SK-N-MC (cell line): ENCODE measurements at places on chromosomes 16 and 17.

DNA sequence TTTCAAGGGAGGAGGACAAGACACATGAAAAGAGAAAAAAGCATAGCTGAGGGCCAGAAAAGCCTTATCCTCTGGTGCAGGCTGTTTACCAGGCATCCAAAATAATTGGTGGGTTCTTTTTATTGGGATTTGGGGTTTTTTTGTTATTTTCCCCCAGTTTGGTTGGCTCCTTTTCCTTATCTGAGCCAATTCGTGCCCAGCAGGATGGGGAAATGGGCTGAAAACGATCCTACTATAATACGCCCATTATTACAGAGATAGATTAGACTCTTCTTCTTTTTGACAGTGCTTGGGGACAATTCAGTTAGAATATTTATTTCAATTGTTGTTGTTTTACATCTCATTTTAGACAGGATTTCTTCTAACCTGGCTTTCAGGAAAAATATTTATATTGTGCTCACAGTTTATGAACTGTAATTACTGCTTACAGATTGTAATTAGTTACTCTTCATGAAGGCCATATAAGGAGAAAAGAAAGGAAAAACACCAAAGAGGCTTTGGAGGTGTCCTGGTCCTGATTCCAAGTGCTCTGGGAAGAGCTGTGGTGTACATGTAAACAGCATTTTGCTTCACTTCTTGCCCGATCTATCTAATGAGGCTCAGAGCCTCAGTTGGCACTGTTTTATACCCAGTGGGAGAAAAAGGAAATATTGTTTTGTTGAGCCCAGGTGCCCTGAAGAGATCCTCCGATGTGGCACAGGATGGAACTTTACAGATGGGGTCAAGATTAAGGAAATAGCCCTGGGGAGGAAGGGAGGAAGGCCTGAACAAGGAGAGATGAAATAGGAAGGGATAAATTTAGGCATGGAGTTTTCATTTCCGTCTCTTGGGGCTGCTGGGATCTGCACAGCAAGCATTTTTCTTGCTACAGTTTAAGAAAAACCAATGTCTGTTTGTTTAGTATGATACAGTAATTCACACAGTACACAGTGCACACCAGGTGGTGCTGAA is 611 bp upstream of the ANKRD40 start:
- no peak for DNase-seq

DNA sequence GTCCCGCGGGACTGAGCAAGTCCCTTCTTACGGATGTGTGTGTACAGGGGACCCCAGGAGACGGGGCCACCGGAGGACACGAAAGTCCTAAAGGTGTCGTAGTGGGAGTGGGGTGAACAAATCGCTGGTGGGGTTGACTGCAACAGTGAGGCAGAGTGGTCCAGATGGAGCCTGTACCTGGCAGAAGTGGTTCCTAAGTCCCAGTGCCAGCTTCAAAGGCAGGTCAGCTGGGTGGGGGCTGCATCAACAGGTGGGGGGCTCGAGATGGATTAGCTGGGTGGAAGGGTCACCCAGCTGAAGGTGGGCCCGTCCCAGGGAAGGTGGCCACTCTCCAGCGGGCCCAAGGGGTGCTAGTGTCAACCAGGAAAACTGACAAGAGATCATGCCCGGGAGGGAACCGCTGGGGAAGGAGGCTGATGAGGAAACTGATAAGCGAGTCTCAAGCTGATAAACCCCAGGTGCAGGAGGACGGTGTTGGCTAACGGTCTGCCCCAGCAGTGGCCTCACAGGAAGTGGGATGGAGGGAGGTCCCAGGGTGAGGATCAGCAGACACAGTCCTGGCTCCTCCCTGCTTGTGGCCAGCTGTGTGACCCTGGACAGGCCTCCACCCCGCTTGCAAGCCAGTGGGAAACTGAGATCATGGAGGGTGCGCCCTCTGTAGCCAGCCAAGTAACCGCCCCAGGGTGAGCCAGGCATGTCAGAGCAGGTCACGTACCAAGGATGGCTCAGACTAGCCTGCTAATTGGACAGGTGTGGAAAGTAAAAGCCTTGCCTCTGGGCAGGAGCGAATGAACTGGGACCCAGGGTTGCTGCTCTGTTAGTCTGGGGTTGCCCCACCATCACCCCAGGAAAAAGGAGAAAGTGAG is 1.0 kb downstream of the ORAI3 start:
- DNase-seq = no peak

DNA sequence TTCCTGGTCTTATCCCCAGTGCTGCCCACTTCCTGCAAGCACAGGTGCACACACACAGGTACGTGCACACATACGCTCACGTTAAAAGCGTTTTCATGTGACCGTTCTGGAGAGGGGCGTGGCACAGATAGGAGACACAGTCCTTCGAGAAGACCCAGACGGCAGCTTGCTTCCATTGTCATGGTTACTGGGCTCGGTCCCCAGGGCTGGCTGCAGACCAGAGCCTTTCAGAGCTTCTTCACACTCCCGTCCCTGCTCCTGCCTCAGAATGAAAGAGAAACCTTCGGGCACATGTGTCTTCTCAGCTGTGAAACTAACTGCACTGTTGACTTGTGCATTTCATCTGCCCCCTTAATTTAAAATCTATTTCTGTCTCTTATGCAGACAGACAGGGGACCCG is 154.2 kb downstream of the PITPNC1 start:
- no peak for DNase-seq

- no peak for DNase-seq
Observed at GRCh38 chr17:72928454-72929136, 163.9 kb downstream of the SLC39A11 start.

- DNase-seq = no peak
Observed at GRCh38 chr16:10938321-10938720, 3.9 kb downstream of the DEXI start.

DNA sequence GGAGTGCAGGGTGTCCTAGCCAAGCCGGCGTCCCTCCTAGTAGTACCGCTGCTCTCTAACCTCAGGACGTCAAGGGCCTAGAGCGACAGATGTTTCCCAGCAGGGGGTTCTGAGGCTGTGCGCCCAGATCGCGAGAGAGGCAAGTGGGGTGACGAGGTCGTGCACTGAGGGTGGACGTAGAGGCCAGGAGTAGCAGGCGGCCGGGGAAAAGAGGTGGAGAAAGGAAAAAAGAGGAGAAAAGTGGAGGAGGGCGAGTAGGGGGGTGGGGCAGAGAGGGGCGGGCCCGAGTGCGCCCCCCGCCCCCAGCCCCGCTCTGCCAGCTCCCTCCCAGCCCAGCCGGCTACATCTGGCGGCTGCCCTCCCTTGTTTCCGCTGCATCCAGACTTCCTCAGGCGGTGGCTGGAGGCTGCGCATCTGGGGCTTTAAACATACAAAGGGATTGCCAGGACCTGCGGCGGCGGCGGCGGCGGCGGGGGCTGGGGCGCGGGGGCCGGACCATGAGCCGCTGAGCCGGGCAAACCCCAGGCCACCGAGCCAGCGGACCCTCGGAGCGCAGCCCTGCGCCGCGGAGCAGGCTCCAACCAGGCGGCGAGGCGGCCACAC is at the start of gene MMP2:
TSS of gene MMP2 (plus strand) at position 372 of the 603 bp plus-strand sequence. CDS start 282 bp downstream, outside the sequence.
- DNase-seq = no peak

DNA sequence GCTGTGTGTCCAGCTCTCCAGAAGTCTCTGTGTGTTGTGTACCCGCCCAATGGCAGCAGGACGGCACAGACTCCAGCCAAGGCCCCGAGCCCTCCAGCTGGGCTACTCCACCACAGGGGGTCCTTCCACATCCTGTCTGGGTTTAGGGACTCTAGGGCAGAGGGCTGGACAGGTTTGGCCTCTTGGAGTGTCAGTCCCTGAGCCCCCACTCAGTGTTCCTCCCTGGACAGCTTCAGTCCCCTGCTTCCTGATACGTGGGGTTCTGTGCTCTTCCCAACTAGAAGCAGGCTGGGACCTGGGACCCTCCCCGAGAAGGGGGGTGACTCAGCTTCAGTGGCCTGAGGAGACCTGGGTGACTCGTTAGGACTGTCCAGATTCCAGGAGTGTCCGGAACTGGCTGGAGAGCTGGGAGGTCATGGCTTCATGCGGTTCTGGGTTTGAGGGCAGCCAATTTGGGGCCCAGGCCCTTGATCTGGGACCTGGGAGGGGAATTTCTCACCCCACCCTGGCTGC is 4.2 kb downstream of the CDK3 start:
- DNase-seq = no peak

DNA sequence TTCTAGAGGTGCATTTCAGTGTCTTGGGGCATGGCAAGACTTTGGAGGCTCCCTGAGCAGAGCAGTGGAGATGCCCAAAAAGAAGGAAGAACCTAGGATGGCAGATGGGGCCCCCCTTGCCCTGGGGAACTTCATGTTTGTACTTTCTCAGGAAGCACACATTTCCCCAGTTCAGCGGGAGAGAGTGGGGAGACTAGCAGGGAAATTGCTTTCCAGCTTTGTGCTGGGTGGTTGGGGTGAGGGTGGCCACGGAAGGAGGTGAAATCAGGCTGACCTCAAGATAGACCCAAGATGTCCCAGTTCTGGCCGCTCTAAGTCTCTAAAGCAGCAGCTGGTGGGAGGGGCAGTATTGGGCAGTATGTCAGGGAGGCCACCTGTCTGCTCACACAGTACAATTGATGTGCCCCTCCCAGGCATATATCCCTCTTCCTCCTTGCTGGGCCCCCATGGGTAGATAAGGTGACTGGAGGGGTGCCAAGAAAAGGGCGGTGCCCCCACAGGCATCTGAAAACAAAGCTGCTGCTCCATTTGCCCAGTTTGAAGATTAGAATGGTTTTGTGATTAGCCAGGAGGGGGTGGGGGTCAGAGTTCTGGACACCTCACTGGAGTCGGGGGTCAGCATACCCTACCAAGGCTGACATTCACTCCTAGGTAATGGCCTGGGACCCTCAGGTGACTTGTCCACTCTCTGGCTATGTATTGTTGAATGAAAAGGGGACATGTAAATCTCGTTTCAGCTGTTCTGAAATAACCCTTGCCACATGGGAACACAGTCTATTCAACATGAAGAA is 17.1 kb upstream of the NAGLU start:
- DNase-seq = no peak

GRCh38 chr16:83574388-83574787 is 233.4 kb upstream of the HSBP1 start:
- no peak for DNase-seq

DNA sequence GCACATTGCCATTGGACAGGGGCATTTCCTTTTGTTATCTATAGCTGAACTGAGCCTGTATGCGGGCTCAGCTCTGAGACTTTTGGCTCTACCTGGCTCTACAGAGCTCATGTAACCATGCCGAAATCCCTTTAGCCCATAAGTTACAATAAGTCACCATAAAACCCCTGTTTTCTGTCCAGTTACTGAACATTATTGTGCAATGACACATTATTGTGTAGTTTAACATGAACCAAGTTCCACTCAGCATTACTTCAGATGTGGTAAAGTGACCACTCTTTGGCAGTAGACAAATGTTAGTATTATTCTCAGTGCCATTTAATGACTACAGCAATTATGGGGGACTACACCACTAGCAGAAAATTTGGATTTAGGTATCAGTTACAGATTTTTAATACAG is 65.4 kb upstream of the RASL10B start:
- DNase-seq = no peak

GRCh38 chr16:21223787-21224186 is 9.7 kb upstream of the ANKS4B start:
- DNase-seq = no peak

DNA sequence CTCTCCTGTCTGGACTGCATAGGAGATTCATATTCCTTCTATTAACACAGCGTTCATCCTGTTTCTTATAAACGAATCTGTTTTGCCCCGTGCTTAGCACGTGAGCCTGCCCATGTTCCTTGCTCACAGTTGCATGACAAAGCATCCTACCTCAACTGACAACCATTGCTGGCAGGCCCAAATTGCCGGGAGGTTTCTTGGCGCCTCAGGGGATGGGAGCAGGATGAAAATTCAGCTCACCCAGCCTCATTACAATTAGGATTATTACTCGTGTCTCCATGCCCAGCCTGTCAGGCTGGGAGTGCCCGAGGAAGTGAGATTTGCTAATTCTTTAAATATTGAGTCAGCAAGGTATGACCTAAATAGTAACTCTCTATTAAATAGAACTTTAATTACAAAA is 36.7 kb upstream of the HELZ start:
- no peak for DNase-seq

- DNase-seq = no peak
Observed at GRCh38 chr17:37037590-37038155, 88.9 kb downstream of the AATF start.

GRCh38 chr17:60748204-60748603 is 70.6 kb downstream of the BCAS3 start:
- no peak for DNase-seq

DNA sequence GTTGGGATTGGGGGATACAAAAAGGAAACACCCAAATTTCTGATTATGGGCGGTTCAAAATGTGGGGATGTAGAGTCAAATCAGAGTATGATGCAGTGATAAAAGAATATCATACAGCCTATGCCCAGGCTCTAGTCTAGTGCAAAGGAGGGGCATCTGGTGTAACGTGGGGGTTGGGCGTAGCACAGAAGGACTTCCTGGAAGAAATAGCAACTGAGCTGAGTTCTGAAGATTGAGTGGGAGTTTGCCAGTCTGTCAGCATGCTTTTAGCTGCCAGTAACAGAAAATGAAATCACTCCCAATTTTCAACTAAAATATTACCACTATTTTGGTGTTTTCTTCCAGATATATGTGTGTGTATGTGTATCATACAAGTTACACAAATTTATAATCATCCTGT is 196.9 kb downstream of the SPECC1 start:
- DNase-seq = no peak

DNA sequence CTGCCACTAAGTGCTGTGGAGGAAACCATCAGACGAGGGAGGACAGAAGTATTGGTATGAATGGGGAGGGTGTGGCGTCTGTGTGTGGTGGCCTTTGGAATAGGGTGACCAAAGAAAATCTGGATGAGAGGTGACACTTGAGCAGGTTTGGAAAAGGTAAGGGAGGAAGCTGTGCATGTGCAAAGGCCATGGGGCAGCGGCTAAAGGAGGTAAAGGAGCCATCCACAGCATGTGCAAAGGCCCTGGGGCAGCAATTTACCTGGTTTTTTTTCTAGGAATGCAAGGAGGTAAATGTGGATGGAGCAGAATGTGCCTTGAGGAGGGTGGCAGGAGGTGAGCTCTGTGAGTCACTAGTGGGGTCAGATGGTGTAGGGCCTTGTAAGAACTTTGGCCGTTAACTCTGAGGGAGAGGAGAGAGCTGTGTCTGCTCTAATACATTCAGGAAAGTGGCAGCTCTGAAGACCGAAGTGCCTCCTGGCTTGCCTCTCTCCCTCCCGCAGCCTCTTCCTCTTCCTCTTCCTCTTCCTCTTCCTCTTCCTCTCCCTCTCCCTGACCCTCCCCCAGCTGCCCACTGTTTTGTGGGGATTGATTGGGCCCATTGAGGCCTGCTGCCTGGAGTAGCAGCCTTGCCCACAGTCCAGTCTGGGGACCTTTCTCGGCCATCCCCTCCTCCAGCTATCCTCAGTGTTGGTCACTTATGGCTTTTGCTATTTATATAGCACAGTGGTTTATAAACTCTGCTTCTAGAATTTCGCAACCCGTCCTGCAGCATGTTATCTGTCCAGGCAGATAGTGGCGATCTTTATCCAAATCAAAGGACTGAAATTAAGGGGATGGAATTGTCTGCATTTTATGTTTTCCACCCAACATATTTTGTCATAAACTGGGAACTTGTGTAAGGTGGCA is 38.7 kb downstream of the CMIP start:
- DNase-seq = no peak
